ENCODE measurements at places on chromosomes 12 and 14.

GRCh38 chr12:107458163-107458562 is 227.4 kb upstream of the PWP1 start:
- DNase-seq: no peak

GRCh38 chr14:103260629-103261124 is 73.4 kb upstream of the EIF5 start:
- peak; percentile 58 for DNase-seq

GRCh38 chr12:62211510-62211909 is 48.7 kb upstream of the USP15 start:
- DNase-seq: no peak

GRCh38 chr14:79443602-79444001 is 767.7 kb downstream of the DIO2 start:
- DNase-seq: no peak

DNA sequence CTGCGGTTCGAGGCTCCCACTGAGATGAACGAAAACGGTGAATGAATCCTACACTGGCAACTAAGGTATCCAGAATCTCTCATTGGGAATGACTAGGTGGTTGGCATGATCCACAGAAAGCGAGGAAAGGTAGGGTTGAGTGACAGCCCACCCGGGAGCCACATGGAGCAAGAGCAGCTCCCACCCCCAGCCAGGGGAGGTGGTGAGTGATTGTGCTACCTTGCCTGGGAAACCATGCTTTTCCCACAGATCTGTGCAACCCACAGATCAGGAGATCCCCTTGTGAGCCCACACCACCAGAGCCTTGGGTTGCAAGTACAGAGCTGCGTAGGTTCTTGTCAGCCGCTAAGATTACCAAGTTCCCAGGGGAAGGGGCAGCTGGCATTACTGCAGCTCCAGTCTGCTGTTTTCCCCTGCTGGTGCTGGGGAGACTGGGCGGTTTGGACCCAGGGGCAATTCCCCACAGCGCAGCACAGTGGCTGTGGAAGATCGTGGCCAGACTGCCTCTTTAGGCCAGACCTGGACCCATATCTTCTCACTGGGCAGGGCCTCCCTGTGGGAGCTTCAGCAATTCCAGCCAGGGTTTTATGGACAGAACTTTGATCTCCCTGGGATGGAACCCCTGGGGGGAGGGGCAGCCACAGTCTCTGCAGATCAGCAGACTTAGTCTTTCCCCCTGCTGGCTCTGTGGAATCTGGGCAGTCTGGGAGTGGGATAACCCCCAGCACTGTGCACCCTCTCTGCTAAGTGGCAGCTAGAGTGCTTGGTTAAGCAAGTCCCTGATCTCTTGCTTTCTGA is 44.6 kb upstream of the PPP4R3A start:
- DNase-seq: no peak

DNA sequence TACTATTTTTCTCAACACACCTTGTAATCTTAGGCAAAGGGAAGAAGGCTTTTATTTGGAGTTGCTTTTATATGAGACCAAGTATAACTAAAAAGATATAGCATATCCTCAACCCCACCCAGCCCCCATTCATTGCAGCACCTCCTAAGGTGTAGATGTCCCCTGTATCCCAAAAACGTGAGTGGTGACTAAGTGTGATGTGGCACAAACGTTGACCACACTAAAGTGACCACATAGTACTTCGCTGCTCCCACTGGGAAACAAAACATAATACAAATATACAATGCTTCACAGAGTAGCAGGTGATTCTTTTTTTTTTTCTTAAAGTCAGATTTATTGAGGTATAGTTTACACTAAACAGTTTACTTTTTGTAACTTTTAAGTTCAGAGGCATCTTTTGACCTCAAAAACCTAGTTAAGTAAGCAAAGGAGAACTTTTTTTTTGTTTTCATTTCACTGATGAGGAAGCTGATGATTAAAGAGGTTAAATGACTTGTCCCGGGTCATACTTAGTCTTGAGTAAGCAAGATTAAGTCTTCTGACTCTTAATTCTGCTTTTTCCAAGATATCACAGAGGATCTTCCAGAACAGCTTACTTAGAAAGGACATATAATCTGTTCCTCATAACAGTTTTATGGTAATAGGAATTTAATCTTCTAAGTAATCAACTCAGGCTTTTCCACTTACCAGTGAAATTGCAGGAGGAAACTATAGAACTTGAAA is 245.2 kb upstream of the PLEKHG7 start:
- DNase-seq: no peak

- no peak for DNase-seq
These were observed 24.7 kb downstream of the ARL6IP4 start for GRCh38 chr12:123005081-123005626.

DNA sequence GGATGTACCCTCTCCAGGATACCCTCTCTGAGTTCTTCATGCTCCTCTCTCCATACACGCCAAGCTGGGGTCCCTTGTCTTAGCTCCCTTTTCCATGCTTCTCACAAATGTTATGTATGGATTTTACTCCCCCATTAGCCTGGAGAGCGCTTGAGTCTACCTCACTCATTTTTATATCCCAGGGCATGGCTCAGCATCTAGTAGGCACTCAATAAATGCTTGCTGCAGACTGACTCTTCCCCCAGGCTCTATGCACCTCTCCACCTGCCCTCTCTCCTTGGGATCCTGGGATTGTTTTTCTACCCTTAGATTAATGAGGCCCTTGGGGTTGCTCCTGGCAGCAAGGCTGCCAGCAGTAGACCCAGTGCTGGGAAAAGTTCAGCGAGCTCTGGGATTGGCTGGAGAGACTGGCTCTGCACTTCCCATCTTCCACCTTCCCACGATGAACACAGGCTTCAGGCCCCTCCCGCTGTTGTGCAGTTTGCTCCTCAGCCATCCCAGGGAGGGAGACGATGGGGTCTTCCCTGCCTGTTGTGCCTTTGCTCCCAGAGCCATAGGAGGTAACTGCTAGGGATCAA is 2.2 kb downstream of the NRIP2 start:
- no peak for DNase-seq

GRCh38 chr12:31002361-31002725 is 71.3 kb upstream of the DDX11 start:
- no peak for DNase-seq

Measured in SW 1271 (cell line).